ENCODE measurements at places on chromosomes 1 and 21.

- no peak for DNase-seq
Observed at GRCh38 chr1:84492726-84493125, 13.5 kb upstream of the SPATA1 start.

DNA sequence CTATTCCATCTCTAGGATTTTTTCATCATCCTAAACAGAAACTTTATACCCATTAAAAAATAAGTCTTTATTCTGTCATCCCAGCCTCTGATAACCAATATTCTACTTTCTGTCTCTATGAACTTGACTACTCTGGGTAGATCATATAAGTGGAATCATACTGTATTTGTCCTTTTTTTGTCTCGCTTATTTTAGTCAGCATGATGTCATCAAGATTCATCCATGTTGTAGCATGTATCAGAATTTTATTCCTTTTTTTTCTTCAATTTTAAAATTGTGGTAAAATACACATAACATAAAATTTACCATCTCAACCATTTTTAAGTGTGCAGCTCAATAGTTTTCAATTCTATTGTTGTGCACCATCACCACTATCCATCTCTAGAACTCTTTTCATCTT lies 90.0 kb downstream of the SYT14 start:
- DNase-seq, result no peak

DNA sequence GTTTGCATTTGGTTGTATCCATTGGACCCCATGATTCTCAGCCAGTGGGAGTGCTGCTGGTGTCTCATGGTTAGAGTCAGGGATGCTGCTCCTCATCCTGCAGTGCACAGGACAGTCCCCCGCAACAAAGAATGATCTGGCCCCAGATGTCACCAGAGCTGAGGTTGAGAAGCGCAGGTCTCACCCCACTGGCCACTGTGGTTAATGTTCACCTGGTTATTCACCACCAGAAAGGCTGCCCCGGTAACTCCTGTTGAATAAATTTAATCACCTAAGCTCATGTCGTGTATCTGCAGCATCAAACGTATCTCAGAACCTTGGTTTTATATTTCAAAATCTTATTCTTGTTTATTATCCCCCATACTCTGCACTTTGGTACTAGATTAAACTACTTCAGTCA lies 75.8 kb downstream of the ATP5PO start:
- no peak for DNase-seq

- no peak for DNase-seq
Observed at GRCh38 chr1:178434899-178435435, 61.8 kb downstream of the CLEC20A start.

GRCh38 chr1:204249736-204250427 lies 36.1 kb upstream of the GOLT1A start:
- DNase-seq, result no peak

DNA sequence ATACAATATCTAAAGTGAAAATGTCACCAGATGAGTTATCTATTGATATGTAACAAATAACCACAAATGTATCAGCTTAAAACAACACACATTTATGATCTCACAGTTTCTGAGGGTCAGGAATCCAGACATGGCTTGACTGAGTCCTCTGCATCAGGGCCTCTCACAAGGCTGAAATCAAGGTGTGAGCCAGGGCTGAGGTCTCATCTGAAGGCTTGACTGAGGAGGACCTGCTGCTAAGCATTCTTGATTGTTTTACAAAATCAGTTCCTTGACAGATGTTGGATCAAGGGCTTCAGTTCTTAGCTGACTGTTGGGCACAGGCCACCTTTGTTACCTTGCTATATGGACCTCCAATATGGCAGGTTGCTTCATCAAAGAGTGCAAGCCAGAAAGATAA lies 483.7 kb downstream of the CAMTA1 start:
- DNase-seq, result no peak

GRCh38 chr1:85074365-85074964 lies 26.2 kb upstream of the MCOLN3 start:
- DNase-seq, result no peak

DNA sequence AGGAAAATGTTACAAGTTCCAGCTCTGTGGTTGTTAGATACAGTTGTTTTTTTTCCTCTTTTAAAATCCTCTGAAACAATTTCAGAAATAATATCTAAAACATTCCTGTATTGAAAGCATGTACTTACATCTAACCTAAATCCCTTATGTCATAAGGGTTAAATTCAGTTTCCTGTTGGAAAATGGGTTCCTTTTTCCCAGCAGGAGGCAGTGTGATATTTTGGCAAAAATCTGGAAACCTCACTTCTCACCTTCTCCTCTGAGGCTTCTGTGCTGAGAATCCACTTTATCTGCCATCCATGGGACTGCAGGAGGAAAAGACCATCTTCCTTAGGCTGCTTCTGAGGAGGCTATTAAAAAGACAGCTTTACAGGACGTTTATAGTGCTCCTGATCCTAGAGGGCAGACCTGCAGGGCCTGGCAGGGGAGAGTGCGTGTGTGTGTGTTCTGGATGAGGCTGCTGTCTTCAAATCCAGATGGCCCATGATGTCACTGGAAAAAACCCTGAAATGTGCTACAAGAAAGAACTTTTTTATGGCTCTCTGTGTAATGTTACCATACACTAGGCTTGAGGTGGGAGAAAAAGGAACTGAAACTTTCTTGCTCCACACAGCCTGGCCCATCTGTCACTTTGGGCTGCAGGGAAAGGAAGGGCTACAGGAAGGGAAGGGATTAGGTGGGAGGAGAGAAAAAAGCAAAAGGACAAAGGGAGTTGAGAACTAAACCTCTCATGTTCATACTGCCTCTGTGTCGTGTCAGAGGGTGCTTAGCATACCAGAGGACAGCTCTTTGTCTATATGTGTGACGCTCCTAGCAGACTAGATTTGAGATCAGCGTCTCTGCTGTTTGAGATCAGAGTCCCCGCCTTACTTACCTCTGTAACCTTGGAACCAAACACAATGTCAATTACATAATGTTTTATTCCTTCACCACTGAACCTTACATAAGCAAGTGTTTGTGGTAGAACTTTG lies 379.2 kb upstream of the SPAG17 start:
- DNase-seq, result no peak

GRCh38 chr1:200437556-200438203 lies 27.8 kb upstream of the ZNF281 start:
- no peak for DNase-seq
